ENCODE measurements at places on chromosomes 7 and 10.

DNA sequence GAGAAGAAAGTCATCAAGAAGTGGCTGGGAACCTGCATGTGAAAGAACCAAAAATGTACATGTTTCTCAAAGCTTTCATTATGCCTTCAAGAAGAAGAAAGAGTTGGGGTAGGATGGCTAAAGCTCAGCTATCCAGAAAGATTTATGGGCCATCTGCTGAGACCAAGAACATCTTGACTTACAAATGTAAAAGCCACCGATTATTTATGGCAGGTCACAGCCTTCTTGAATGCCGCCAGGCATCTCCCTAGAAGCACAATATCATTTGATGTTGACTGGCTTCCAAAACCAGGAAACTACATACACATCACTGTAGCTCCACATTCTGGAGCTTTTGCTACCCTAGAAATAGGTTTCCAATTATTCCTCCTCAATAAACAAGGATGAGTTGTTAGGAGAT is 254.2 kb upstream of the AOAH start:
- DNase-seq, result no peak

DNA sequence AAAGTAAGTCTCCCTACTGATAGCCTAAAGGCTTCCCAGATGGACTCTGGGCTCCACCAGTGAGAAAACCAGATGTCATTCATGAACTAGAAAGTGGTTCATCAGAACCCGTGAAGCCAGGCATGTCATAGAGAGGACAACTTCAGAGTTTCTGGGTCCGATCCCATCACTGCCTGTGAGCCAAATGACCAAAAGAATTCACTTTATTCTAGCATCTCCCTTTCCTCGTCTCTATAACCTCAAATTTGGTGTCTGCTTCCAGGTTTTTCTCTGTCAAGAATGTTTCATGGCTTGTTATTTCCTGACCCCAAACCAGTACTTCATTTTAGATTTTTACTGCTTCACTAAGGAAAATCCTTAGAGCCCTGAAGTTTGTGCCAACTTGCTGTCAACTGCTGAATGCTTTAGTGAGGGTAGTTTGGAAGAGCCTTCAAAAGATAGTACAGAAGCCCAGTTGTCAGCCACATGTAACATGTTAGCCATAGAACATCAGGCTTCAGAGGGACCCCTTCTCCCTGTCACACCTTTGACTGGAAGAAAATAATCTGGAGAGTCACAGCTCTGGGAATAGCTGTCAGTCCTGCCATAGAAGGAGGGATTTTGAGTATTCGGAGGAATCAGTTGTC is 34.0 kb downstream of the ITGB8 start:
- no peak for DNase-seq

DNA sequence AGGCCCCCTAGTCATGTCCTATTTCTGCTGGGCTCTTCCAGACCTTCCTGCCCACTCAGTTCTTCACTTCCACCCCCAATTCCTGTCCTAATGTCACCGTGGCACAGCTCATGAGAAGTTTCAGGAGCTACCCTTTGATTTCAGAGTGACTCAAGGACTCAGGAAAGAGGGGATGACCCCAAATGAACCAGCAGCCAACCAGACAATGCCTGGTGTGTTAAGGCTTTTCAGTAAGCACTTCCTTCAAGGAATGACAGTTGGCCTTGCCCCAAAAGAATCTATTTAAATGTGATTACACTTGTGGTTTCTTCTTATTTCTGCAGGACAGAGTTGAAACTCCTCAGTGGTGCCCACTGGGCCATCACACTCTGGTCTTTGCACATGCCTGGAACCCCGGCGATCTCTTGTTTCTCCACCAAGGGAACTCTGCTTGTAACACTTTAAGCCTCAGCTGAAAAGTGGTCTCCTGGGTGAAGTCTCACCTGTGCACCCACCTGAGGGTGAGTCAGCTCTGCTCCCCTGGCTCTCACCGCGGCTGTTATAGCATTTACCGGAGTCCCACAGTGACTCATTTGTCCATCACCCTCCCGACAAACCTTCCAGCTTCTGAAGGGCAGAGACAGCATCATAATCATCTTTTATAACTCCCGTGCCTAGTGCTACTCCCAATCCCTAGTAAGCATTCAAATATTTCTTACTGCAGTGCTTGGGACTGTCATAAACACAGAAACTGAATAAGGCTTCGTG is 123.0 kb upstream of the SVIL start:
- no peak for DNase-seq

DNA sequence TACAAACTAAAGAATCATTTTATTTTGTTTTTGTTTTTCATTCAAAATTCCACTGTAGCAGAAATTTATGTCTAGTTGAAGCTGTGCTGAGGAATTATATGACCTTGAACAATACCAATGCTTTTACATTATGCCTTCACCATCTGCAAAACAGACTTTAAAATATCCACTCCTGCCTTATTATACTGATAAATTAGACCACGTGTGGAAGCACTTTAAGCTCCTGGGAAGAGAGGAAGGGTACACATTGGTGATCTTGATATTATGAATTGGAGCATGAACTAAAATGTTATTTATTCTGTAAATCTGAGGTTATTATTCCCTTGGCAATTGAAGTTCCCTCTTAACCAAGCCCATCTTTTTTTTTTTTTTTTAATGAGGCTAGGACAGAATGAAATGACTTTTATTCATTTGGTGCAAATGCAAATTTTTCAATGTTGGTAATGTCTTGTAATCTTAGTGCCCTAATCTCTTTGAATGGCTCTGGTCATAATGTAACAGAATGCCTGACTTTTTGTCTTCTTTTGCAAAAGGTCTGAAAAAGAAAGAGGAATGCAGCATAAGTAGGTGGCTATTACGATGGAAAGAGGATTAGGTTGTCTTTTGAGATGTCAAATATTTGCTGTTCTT is 139.9 kb upstream of the COBL start:
- DNase-seq, result no peak

DNA sequence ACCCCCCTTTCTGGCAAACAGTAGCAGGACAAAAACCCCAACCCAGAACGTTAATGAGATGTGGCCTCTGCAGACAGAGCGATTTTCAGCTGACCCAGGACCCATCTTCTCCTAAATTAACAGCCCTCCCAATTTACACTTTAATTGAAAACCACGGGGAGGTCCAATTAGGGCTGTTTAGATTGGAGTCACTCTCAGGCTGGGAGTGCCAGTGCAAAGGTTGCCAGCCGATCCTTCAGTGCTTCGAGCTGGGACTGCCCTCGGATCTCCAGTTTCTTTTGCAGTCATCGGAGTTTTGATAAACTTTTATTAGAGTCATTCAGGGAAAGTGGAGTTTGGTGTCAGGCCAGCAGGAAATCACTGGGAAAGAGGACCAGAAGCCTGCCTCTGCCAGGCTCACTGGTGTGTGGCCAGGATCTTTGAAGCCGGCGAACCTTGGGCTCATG is 108.0 kb downstream of the DOCK1 start:
- no peak for DNase-seq

- no peak for DNase-seq
These were observed 612.2 kb upstream of the MKI67 start for GRCh38 chr10:128738386-128738915.

GRCh38 chr10:11668847-11669610 is 57.6 kb upstream of the USP6NL start:
- no peak for DNase-seq
